Natural killer cell treated with Interleukin-12 subunit alpha and Interleukin-12 subunit beta and Interleukin-15 and Interleukin-18, amount 100 ng/mL, for 72 hours (primary cell): ENCODE measurements at places on chromosomes 13 and 19.

- no peaks in the 10 kb centered on the region for H3K27me3 ChIP-seq
- H3K4me3 ChIP-seq: no peak overlapping the region
- H3K36me3 ChIP-seq: no peaks in the 10 kb centered on the region
- peaks cover 45% of the 10 kb centered on the region for H3K4me1 ChIP-seq
- no peak for DNase-seq
Measured at GRCh38 chr13:114116734-114117133, 15.7 kb downstream of the RASA3 start.

DNA sequence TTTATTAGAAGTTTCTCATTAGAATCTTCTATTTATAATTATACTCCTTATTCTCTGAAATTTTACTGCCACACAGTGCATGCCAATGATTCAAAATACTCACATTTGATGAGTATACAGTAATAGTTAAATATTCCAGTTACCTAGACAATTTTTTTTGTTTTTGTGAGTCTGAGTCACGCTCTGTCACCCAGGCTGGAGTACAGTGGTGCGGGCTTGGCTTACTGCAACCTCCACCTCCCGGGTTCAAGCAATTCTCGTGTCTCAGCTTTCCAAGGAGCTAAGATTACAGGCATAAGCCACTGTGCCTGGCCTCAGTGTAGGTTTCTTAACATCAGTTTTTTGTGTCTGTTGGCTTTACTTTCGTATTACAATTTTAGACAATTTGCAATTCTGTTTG is 87.1 kb downstream of the ZNF486 start:
- no peaks in the 10 kb centered on the region for H3K4me1 ChIP-seq
- no peak overlapping the region for H3K27ac ChIP-seq
- H3K27me3 ChIP-seq: no peaks in the 10 kb centered on the region

DNA sequence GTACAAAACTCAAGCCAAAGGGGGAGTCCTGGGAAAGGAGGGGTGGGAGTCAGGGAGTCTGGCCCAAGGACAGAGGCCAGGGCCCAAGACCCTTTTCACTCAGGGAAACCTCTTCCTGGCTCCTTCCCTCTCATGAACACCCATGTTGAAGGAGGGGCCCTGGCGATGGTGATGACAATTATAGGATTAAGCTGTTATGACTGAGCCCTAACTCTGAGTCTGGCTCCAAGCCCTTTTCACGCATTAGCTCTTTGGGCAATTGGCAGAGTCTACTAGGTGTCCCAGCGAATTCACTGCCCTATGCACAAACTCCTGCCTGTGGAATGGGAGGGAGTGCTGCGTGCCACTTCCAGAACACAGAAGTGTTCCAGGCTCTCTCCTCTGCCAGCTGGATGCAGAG is 20.7 kb downstream of the ZNF575 start:
- peaks cover 6% of the 10 kb centered on the region for H3K36me3 ChIP-seq
- H3K27me3 ChIP-seq: no peaks in the 10 kb centered on the region
- H3K27ac ChIP-seq: no peak overlapping the region
- no peak overlapping the region for H3K4me3 ChIP-seq

DNA sequence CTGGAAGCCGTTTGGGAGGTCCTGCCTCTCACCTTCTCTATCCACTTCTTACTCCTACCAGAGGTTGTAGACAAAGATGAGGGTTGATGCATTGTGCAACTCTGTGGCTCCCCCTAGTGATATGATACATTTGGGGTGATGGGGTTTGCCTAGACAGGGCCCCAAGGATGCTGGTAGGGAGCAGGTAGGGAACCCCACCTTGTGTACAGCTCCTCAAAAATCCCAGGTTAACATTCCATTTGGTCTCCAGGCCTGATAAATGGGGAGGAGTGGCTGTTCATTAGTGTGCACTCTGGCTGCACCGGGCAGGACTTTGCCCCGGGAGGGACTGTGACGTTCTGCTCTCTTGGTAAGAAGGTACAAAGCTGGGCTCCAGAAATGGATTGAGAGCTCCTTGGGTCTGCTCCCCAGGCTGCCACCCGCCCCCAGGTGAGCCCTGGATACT is 19.2 kb downstream of the SIGLEC8 start:
- peaks cover 34% of the 10 kb centered on the region for H3K4me1 ChIP-seq
- H3K27me3 ChIP-seq: peaks cover 41% of the 10 kb centered on the region
- no peak for DNase-seq
- H3K4me3 ChIP-seq: no peak overlapping the region
- no peaks in the 10 kb centered on the region for H3K36me3 ChIP-seq

DNA sequence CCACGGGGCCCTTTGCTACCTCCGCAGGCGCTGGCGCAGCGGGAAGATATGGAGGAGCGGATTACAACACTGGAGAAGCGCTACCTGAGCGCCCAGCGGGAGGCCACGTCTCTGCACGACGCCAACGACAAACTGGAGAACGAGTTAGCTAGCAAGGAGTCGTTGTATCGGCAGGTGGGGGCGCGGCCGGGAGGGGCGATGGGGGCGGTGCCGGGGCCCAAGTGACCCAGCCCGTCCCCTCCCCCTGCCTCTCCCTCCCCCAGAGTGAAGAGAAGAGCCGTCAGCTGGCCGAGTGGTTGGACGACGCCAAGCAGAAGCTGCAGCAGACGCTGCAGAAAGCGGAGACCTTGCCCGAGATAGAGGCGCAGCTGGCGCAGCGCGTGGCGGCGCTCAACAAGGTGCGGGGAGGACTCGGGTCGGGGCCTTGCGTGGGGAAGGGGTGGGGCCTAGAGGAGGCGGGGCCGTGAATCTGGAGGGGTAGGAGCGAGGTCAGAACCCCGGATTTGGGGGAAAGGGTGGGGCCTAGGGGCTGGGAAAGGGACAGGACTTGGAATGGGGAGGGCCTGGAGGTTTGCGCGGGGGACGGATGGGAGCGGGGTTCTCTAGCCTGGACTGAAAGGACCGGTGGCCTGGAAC is 13.7 kb downstream of the PPFIA3 start:
- H3K27ac ChIP-seq: no peak overlapping the region
- H3K27me3 ChIP-seq: no peaks in the 10 kb centered on the region
- peaks cover 21% of the 10 kb centered on the region for H3K4me1 ChIP-seq
- no peaks in the 10 kb centered on the region for H3K36me3 ChIP-seq
- no peak for DNase-seq

- no peaks in the 10 kb centered on the region for H3K27me3 ChIP-seq
- peaks cover 21% of the 10 kb centered on the region for H3K4me1 ChIP-seq
- H3K27ac ChIP-seq: no peak overlapping the region
- H3K36me3 ChIP-seq: peaks cover 8% of the 10 kb centered on the region
- no peak overlapping the region for H3K4me3 ChIP-seq
Measured at GRCh38 chr19:8251025-8251472, 41.9 kb downstream of the CERS4 start.

- H3K4me1 ChIP-seq: peaks cover 10% of the 10 kb centered on the region
- H3K27me3 ChIP-seq: no peaks in the 10 kb centered on the region
- DNase-seq: no peak
- H3K36me3 ChIP-seq: no peaks in the 10 kb centered on the region
Measured at GRCh38 chr13:33728271-33729037, 89.5 kb upstream of the RFC3 start.

DNA sequence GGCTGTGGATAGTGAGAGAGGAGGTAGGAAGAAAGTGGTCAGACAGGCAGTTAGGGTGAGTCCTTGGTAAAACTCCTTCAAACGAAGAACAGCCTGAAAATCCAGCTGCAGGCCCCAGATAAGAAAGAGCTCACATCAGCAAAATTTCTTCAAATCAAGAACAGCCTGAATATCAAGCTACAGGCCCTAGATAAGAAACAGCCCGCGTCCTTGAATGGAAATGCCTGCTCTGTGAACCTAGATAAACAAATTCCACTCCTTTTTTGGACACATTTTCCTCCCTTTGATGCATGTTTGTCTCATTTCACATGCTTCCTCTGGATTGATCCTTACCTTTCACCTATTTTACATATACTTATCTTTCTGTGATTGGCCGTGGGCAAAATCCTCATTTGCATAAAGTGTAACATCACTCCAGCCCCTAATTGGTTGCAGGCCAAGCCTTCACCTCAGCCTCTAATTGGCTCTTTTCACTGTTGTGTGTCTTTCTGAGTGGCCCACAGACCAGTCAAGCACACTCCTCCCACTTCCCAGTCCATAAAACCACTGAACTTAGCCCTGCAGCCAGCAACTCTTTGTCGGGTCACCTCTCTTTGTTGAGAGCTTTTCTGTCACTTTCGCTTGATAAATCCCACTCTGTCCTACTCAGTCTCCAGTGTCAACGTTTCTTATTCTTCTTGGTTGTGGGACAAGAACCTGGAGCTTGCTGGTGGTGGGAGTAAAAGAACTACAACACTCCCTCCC is 6.0 kb upstream of the SULT2A1 start:
- peaks cover 3% of the 10 kb centered on the region for H3K27me3 ChIP-seq
- no peaks in the 10 kb centered on the region for H3K36me3 ChIP-seq
- H3K4me1 ChIP-seq: no peaks in the 10 kb centered on the region
- no peak overlapping the region for H3K27ac ChIP-seq
- no peak overlapping the region for H3K4me3 ChIP-seq
